ENCODE measurements at places on chromosomes 1 and 21.

GRCh38 chr1:44089371-44090048 is 29.1 kb upstream of the KLF17 start:
- no peak for DNase-seq

DNA sequence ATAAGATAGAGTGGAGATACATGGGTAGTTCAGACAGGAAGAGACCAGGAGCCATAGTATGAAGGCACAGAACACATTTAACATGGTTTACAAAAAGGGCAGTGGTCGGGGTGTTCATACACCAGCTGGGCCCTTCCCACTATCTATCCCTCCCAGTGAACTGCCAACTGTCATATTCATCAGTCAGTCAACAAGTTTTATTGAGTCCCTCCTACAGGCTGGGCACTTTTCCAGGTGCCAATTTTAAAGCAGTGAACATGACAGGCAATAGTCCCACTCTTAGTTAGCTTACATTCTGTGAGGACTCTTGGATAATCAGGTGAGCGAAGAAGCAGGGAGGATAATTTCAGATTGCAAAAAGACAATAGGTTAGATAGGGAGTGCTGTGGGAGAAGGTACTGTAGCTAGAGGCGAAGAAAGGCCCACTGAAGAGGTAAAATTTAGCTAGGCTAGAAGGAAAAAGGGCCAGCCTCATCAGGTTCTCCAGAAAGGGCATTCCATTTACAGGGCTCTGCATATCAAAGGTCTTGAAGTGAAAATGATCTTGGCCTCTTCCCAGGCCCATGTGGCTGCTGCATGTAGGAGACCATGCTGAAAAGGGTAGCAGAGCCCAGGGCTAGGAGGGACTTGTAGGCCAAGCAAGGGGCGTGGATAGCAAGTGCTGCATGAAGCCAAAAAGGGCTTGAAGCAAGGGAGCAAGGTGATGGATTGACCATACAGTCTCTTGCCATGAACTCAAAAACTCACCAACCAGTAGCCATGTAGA is 274.7 kb upstream of the SNX7 start:
- DNase-seq = no peak

DNA sequence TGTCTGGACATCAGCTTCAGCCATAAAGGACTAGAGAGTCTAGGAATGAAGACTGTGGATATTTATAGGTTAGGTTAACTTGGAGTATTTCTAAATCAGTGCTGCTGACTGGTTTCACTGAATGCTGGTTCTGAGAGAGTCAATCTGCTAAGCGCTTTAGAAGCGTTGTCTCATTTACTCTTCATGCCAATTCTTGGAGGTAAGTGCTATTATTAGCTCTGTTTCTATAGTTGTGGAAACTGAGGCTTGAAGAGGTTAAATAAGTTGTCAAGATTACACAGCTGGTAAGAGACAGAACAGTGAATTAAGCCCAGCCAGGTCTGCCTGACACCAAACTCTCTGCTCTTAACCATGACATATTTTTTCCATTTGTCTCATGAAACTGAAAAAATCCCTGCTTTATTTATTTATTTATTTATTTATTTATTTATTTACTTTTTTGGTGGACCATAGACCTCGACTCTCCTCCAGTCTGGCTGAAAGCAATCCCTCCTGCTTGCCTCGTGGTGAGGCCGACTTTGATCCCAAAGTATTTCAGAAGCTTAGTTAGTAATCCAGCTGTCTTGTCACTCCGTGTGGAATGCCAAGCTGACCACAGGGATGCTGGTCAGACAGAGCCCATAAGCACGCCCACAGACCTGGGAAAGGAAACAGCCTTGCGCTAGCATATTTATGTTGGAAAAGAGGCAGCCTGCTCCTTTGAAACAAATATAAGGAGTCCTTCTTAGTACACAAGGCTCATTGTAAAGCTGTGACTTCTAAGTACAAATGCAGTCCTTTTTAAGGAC is 16.9 kb downstream of the NTMT2 start:
- no peak for DNase-seq

GRCh38 chr1:238232084-238232710 is 341.5 kb upstream of the ZP4 start:
- DNase-seq = no peak

DNA sequence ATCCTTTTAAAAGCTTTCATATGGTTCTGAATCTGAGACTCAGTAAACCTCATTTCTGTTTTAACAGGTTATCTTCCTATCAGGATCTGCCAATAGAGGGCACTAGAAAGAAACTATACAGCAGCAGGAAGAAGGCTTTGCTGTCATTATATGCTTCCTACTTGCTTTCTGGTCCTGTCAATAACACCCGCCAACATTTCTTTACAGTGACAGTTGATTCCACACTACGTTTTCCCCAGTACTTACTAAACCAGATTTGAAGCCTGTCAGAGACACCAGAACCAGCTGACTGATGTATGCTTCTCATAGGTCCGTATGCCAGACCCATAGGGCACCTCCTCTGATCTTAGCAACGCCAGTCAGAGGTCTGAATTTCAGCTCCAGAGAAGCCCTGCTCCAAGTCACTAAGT is 341.0 kb upstream of the NEGR1 start:
- no peak for DNase-seq

Data from activated CD4-positive, alpha-beta T cell treated with anti-CD3 and anti-CD28 coated beads, Interleukin-2, amount 50 U/mL, for 4 hours (primary cell).